ENCODE measurements at places on chromosomes 6 and 20. TPM values are rescaled to one million over a fixed set of nuclear protein-coding genes. Genes with fewer than 3 reads are reported as not detected.

Gene RAET1E
- not detected for total RNA-seq

Gene SYNDIG1
- not detected for total RNA-seq

Gene GSTA2
- total RNA-seq, result not detected

Gene GABRR1
- not detected for total RNA-seq

Gene TNXB
- not detected for total RNA-seq

Gene CST2
- total RNA-seq, result not detected

Gene GPX5
- total RNA-seq, result not detected

Gene ZNF337
- total RNA-seq, result 22.6 TPM

Gene NKAPL
- total RNA-seq, result 0.15 TPM

Gene PROKR2
- total RNA-seq, result not detected

Gene CRIP3
- not detected for total RNA-seq

Gene STX11
- 0.75 TPM for total RNA-seq

Gene COQ3
- total RNA-seq, result 8.3 TPM

Gene GPR6
- total RNA-seq, result not detected

Gene CALHM6
- total RNA-seq, result 3.1 TPM

Gene AK9
- 1.6 TPM for total RNA-seq

Gene PHF1
- 11.1 TPM for total RNA-seq

Gene PRL
- not detected for total RNA-seq

Gene OPRM1
- not detected for total RNA-seq

Gene SUN5
- total RNA-seq, result not detected

Gene LPIN3
- total RNA-seq, result 8.5 TPM

Gene PACSIN1
- total RNA-seq, result under 0.01 TPM

Gene UST
- 0.87 TPM for total RNA-seq

Gene RHAG
- total RNA-seq, result not detected

Gene HRH3
- total RNA-seq, result not detected

Gene SLX4IP
- total RNA-seq, result 2.8 TPM

Gene SPATA25
- 0.85 TPM for total RNA-seq

Gene RNF182
- total RNA-seq, result 10.8 TPM

Gene RBM24
- 3.1 TPM for total RNA-seq

Gene FNDC11
- total RNA-seq, result 0.85 TPM

Gene PDE7B
- total RNA-seq, result 3.2 TPM

Gene SPDEF
- not detected for total RNA-seq

Gene SLC22A7
- total RNA-seq, result not detected

Gene PPP1R10
- 6.1 TPM for total RNA-seq

Gene TREML2
- not detected for total RNA-seq

Gene C20orf141
- total RNA-seq, result not detected

Gene COL11A2
- 0.17 TPM for total RNA-seq

Gene SSTR4
- not detected for total RNA-seq

Gene CAP2
- total RNA-seq, result 7.3 TPM

Gene PLEKHG1
- 13.4 TPM for total RNA-seq

Gene DEFB124
- total RNA-seq, result not detected

Gene HLA-DOB
- not detected for total RNA-seq

Gene OXT
- total RNA-seq, result not detected

Gene RSPH9
- total RNA-seq, result 0.17 TPM

Gene ADGRF5
- 0.70 TPM for total RNA-seq

Gene CLVS2
- total RNA-seq, result not detected

Gene POM121L2
- not detected for total RNA-seq

Gene PHACTR3
- 1.6 TPM for total RNA-seq

Gene NKX2-4
- total RNA-seq, result not detected

Gene TXNDC5
- 301 TPM for total RNA-seq

Gene POFUT1
- total RNA-seq, result 36.0 TPM

Gene VGLL2
- total RNA-seq, result 0.17 TPM

Gene CALHM5
- 0.40 TPM for total RNA-seq

Gene ABHD16B
- not detected for total RNA-seq

Gene FGD2
- total RNA-seq, result not detected

Gene SLC2A10
- total RNA-seq, result 8.0 TPM

Gene BMP6
- 0.69 TPM for total RNA-seq
